HFFc6 (cell line): ENCODE measurements at places on chromosomes 4 and X. TPM values are rescaled to one million over a fixed set of nuclear protein-coding genes. Genes with fewer than 3 reads are reported as not detected.

Gene ANKRD37
- total RNA-seq = 4.3 to 11.9 TPM (median 9.1 TPM) in 3 replicates

Gene MAGED4
- 35.9 and 54.8 TPM in 2 replicates for total RNA-seq

Gene NDST3
- total RNA-seq = not detected in 2 replicates

Gene SUPT20HL2
- total RNA-seq = not detected in 2 replicates

Gene XKRX
- total RNA-seq = 0.09 TPM in 1 of 3 replicates, not detected in the others

Gene PHOX2B
- not detected in 3 replicates for total RNA-seq

Gene FABP2
- total RNA-seq = not detected in 3 replicates

Gene CYLC1
- not detected in 3 replicates for total RNA-seq

GRCh38 chr4:10590896-10591295 is 93.7 kb downstream of the CLNK start:
- peak overlapping the region; percentile 35 for H3K27ac ChIP-seq
- no peaks in the 10 kb centered on the region for H3K36me3 ChIP-seq
- H3K27me3 ChIP-seq = peaks cover 3% of the 10 kb centered on the region; the same call in 1 of the 2 replicates

- H3K27me3 ChIP-seq = no peaks in the 10 kb centered on the region; the same call in 1 of the 2 replicates
- no peak for DNase-seq
- H3K4me3 ChIP-seq = no peak overlapping the region
- peaks cover 2% of the 10 kb centered on the region for H3K4me1 ChIP-seq
- no peaks in the 10 kb centered on the region for H3K36me3 ChIP-seq
Observed at GRCh38 chr4:166049036-166049435, 176.0 kb downstream of the TLL1 start.

- no peaks in the 10 kb centered on the region for H3K27me3 ChIP-seq
- no peak for DNase-seq
- H3K27ac ChIP-seq = no peak overlapping the region
- H3K36me3 ChIP-seq = no peaks in the 10 kb centered on the region
Observed at GRCh38 chrX:113644426-113644825, 803.8 kb upstream of the AMOT start.

- no peak for DNase-seq
- peaks cover 10% of the 10 kb centered on the region for H3K36me3 ChIP-seq
- H3K27ac ChIP-seq = no peak overlapping the region
- peaks cover 17% of the 10 kb centered on the region for H3K4me1 ChIP-seq
- H3K4me3 ChIP-seq = no peak overlapping the region
Observed at GRCh38 chr4:182680234-182680653, 236.9 kb downstream of the DCTD start.

GRCh38 chrX:109691277-109691676 is 41.8 kb downstream of the ACSL4 start:
- no peak for DNase-seq
- no peaks in the 10 kb centered on the region for H3K27me3 ChIP-seq
- H3K4me3 ChIP-seq = no peak overlapping the region
- no peaks in the 10 kb centered on the region for H3K36me3 ChIP-seq

GRCh38 chrX:80335062-80335830 is 85.0 kb upstream of the TENT5D start:
- no peak for DNase-seq
- H3K36me3 ChIP-seq = no peaks in the 10 kb centered on the region
- no peak overlapping the region for H3K27ac ChIP-seq

DNA sequence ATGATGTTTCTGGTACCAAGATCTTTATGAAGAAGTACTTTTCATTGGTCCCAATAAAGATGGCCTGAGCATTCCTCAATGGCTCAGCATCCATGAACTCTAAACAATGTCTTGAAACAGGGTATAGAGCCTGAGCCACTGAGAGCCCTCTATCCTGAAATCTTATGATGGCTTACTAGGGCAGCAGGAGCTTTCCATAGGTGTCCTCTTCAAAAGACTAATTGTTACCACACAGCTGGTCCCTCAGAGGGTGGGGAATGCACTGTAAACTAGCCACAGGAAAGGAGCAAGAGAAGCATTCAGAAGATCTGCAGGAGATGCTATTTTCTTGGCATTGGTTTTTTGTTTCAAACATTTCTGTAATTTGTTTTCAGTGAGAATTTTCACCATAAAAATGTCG is 5.6 kb upstream of the BANK1 start:
- H3K4me1 ChIP-seq = no peaks in the 10 kb centered on the region; the same call in 1 of the 2 replicates
- no peak overlapping the region for H3K4me3 ChIP-seq
- no peak for DNase-seq
- H3K36me3 ChIP-seq = no peaks in the 10 kb centered on the region
